ENCODE measurements at places on chromosomes 13 and 19.

GRCh38 chr13:108268466-108269112, 929 bp upstream of the TNFSF13B start:
- no peak for DNase-seq

GRCh38 chr13:41179593-41180250, 14.6 kb downstream of the KBTBD7 start:
- no peak for DNase-seq

DNA sequence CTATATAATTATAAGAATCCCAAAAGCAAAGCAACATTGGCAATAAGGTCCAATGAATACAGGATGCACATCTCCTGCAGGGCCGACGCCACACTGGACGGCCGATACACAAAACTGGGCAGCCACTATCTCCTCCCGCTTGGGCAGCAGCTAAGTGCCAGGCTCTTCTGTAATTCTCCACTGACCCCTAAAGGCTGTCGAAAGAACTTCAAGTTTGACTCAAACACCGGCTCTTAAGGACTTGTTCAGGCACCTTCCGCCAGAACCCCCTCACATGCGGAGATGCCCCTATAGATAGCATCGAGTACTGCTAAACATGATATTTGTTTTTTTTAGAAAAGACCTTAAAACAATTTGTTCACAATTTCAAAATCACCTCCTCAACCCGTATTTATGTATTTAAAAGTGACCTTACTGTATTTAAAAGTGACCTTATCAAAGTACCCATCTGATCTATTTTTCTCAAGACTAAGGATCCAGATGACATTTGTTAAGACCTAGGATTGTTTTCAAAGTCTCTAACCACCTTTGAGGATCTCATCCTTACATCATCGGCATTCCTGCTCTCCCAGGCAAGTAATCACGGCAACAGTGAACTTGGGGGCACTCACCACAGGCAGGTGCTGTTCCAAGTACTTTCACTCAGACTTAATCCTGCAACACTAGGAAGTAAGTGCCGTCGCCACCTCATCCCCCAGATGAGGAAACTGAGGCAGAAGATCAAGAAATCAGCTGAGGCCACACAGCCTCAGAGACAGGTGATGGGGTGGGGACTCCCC, 77.8 kb downstream of the TUBGCP3 start:
- DNase-seq: no peak

GRCh38 chr13:29817604-29818378, 32.6 kb downstream of the UBL3 start:
- no peak for DNase-seq

DNA sequence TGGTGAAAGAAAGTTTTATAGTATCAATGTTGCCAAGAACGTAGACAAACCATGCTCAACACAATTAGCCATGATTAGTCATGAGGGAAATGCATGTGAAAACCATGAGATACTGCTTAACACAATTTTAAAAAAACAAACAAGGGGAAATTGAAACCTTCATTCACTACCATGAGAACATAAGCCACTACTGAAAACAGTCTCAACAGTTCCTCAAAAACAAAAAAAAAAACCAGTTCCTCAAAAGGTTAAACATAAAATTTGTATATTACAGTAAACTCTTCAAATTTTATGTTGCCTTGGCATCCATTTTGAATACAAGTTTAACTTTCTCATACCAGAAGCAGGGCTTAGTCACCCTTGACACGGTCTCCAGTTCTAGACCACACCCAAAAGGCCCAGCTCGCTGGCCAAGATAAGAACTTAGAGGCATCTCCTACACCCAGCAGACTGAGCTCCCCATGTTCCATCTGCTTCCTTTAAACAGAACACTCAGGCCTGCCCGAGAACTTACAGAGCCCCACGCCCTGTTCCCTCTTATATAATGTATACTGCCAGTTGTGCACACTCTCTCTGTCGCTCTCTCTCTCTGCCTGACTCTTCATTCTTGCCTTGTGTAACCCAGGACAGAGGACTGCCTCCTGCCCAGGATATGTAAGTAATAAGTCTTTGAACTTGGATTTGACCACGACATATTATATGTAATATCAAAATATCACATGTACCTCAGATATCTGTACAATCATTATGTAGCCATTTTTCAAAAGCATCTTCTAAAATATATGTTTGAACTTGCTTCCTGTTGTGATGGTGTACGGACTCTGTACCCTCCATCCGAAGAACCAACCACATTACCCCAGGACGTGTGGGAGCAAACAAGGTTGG, 67.4 kb downstream of the STK24 start:
- DNase-seq: peak; percentile 86

DNA sequence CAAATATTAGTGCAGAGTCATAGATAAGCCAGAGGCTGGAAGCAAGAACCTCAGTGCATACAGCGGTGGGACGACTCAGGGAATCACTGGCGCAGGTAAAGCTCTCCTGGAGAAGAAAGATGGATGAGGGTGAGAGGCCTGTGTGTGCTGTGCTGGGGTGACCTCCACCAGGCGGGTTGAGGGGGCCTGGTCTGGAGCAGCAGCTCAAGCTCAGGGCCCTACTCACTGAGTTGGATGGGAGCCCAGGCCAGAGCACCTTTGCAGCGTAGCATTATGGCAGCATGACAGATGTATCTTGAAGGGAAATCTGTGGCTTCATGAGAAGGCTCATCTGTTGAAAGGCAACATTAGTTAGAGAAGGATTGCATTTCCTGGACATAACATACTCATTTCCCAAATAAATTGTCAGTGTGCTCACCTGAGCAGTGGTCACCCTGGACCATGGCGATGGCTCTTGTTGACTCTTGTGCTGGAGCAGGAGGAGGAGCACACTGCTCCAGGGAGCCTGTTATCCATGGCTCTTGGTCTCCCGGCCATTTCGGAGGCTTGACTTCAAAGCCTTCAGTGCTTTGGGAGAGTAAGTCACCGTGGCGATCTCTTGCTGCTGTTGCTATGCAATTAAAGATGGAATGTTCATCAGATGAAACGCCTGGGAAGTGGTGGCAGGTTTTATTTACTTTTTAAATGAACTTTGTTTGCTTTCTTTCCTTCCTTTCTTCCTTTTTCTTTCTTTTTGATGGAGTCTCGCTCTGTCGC, 25.0 kb downstream of the HNRNPM start:
- DNase-seq: no peak

DNA sequence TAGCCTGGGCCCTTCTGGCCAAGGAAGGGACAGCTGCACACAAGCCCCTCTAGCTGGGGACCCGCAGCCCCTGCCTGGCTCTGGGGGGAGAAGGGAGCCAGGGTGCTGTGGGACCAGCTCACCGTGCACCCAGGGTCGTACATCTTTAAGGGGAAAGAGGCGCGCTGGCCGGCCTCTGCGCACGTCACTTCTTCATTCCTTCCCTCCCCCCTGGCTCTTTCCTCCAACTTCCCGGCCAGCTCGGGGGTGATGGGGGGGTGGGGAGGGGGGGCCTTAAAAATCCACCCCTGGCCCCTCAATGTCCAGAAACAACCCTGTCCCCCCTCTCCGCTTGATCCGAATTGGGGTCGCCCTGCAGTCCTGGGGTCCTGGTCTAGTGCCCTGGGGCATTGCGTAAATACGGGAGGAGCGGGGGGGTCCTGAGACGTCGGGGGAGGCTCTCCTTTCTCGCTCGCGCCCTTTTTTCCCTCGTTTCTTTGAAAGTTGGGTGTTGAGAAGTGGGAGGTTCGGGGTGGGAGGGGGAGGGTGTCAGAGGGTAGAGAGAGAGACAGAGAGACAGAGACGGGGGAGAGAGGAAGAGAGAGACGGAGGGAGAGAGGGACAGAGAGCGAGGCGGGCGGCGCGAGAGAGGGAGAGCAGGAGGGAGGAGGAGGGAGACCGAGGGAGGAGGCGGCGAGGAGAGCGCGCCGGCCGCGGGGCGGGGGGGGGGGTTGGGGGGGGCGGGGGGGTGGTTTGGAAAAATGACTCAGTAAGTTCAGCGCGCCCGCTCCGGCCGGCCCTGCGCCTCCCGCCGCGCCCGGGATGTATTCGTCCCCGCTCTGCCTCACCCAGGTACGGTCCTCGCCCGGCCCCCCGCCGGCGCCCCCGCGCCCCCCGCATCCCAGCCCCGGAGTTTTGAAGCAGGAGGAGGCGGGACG, at the start of gene NFIC:
NFIC (plus strand) TSS at position 748 of the 917 bp plus-strand sequence; CDS start at position 802, 54 bp downstream.
- DNase-seq: peak; percentile 33

GRCh38 chr19:30307191-30307974, 64.8 kb upstream of the ZNF536 start:
- no peak for DNase-seq

GRCh38 chr19:33417751-33418150, 44.2 kb downstream of the CEBPG start:
- no peak for DNase-seq

DNA sequence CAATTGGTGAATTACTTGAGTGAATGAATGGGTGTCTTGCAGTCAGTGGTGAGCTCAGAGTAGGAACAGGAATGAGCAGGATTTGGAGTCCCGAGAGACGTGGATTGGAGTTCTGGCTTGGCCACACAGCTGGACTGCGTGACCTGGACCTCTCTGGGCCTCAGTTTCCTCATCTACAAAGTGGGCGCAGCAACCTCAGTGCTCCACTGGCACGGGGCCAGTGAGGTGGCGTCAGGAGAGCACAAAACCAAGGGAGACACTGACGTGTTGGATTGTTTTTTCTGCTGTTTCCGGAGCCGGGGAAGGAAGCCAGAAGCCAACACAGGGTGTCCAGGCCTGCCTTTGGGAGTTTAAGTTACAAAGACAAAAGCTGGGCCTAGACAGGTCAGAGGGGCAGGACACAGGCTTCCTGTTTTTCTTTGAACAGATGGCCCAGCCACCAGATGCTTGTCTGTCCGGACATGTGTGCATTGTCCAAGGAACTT, 6.5 kb upstream of the DOCK6 start:
- no peak for DNase-seq

DNA sequence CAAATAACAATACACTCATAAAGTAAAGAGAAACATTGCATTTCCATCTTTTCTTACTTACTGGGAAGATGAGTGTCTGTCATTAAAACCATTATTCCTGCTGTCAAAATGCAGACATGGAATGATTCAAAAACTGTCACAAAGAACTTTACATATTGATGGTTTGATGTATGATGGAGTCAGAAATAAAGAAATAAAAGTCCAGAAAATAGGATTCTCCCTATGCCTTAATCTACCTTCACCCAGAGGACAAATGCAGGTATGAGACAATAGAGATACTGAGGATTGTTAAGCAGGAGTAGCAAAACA, 656.1 kb downstream of the TBC1D4 start:
- DNase-seq: no peak

- peak; percentile 46 for DNase-seq
These were observed 748 bp downstream of the LMNB2 start for GRCh38 chr19:2455851-2456570.

GRCh38 chr13:28585561-28585960, 73.4 kb upstream of the POMP start:
- DNase-seq: no peak

DNA sequence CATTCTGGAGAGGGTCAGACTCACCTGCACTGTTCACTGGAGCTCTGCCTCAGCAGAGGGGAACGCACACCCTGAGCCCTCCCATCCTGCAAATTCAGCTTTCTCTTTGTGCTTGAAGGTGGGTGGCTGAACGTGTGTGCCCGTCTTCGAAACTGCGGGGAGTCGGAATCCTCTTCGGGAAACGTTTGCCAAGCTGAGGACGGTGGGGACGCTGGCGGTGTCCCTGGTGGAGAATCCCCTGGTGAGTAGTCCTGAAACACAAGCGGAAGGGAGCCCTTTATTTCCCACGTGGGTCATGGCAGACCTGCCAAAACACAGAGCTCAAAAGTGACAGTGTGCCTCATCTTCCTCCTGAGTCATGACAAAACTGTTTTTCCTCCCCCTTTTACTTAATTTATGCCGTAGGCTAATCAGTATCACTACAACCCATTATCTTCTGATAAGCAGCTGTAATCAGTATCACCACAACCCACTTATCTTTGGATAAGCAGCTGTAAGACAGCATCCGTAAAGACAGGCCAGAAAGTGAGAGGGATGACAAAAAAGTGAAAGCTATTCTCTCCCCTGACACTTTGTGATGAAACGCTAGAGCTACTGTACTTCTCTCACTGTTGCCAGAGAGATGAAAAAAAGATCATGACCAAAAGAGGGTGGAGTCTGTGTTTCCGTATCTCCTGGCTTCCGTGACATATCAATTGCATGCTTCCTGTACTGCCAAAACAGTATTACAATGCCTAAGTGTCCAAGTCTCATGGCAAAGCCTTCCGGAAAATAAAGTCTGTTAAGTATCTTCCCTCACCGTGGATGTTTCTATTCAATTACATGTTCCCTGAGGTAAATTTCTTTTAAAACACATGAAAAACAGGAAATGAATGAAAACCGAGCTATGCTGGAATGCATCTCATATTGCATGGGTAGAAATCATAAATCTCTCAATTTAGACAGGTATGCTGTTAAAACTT, 155.5 kb downstream of the TBC1D4 start:
- peak; percentile 84 for DNase-seq

GRCh38 chr13:22517544-22517943, 663.2 kb upstream of the SGCG start:
- DNase-seq: no peak

DNA sequence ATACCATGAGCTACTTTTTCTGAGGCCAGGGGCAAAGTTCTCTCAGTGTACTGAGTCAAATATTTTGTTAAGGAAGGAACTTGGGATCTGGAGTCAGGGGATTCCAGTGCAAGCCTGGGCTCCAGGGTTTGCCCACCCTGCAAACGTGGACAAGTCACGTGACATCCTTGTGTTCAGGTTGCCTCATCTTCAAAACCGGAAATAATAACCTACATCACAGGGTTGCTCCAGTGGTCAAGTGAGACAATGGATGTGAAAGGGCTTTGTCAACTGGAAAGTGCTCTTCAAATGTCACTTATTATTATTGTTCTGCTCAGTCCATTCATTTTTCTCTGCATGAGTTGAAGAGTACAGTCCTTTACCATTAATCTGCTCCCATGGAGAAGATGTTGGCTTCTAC, 414.9 kb downstream of the COG6 start:
- no peak for DNase-seq

DNA sequence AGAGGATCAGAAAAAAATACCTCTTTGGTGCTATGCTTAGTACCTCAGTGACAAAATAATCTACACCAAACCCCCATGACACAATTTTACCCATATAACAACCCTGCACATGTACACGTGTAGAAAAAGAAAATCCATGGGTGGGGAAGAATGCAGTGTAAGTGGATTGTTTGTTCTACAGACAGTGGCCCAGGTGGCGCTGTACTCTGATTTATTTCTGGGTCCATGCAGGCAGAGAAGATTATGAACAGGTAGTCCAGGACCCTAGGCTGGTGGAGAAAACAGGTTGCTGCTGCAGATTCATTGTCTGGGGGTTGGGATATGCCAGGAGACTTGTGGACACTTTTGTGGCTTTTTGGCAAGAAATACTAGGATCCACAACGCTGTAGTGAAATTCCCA, 9.1 kb downstream of the ZNF100 start:
- no peak for DNase-seq

DNA sequence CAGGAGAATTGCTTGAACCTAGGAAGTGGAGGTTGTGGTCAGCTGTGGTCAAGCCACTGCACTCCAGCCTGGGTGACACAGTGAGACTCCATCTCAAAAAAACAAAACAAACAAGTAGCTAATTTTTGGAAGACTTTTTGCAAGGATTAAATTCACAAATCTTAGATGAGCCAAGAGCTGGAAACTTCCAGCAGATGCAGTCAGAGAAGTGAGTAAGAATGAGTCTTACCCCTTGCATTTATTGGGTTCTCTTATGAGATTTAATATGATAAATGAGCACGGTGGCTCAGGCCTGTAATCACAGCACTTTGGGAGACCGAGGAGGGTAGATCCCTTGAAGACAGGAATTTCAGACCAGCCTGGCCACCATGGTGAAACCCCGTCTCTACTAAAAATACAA, 44.9 kb upstream of the NBEA start:
- DNase-seq: no peak

- DNase-seq: no peak
These were observed 545.8 kb downstream of the LIG4 start for GRCh38 chr13:107669391-107669993.

Data from CD4-positive, alpha-beta T cell treated with Interleukin-4 for 4 hours (primary cell).